ENCODE measurements at places on chromosomes 13 and 19. TPM values are rescaled to one million over a fixed set of nuclear protein-coding genes. Genes with fewer than 3 reads are reported as not detected.

KLK2 gene
- total RNA-seq = not detected

METTL21C gene
- total RNA-seq = not detected

GFY gene
- not detected for total RNA-seq

COX6B2 gene
- 7.3 TPM for total RNA-seq

FGF9 gene
- 20.9 TPM for total RNA-seq

FREM2 gene
- total RNA-seq = 82.9 TPM

C19orf12 gene
- 26.9 TPM for total RNA-seq

COX7A1 gene
- not detected for total RNA-seq

TNFSF13B gene
- total RNA-seq = 1.6 TPM

ATP4A gene
- total RNA-seq = 0.22 TPM

ZNF83 gene
- 145 TPM for total RNA-seq

EPS8L1 gene
- 375 TPM for total RNA-seq

TIMM29 gene
- total RNA-seq = 26.8 TPM

FCAR gene
- total RNA-seq = not detected

ATP12A gene
- 1.3 TPM for total RNA-seq

CAPS gene
- 16.7 TPM for total RNA-seq

IL4I1 gene
- total RNA-seq = 1.6 TPM

FFAR2 gene
- not detected for total RNA-seq

TUBA3C gene
- total RNA-seq = not detected

KIR2DL3 gene
- total RNA-seq = not detected

SULT2A1 gene
- total RNA-seq = not detected

Measured in mesothelial cell of epicardium (in vitro differentiated cells).